ENCODE measurements at places on chromosomes 3 and 15.

DNA sequence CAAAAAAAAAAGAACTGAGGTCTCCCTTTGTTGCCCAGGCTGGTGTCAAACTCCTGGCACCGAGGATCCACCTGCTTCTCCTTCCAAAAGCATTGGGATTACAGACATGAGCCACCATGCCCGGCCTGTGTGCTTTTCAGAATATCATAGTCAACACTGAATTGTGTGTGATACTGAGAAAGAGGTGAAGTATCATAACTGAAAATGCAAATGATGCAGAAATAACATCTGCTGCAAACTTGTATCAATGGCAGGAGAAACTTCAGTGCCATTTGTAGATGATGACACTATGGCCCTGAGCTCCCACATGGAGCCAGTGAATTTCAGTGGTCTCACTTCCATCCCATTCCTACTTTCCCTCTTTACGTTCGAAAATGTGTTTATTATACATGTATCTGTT is 21.9 kb downstream of the IL12A start:
- no peak for DNase-seq

- no peak for DNase-seq
Measured at GRCh38 chr15:65903296-65904073, 34.2 kb downstream of the RAB11A start.

DNA sequence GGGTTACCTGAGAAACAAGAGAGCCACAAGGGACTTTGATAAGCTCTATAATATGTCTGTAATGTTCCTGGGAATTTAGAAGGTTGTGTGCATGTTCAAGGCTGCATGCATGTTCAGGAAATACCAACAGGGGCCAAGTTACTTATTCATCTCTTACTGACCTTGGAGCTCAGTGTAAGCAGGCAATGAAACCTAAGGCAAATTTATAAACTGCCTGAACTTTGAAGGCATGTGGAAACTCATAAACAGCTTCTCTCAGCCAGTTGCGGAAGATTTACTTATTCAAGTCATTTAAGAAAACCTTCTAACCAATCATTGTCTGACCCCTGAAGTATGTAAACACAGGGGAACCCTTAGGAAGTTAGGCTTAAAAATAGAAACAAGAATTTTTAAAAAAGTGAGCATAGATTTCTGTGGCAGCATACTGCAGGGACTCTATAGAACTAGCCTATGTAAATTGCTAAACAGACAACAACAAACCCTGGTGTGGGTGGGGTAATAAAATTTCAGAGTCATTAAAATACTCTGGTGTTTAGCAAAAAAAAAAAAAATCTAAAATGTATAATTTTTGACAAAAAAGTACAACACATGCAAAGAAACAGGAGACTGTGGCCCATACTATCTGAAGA is 57.2 kb downstream of the SLC15A2 start:
- no peak for DNase-seq

GRCh38 chr15:96052572-96053030 is 277.9 kb upstream of the NR2F2 start:
- no peak for DNase-seq

Measured in stimulated activated CD8-positive, alpha-beta memory T cell treated with anti-CD3 and anti-CD28 coated beads, Interleukin-4, amount 100 ng/mL, for 1 hour (primary cell).